HFFc6 (cell line): ENCODE measurements at places on chromosomes 2 and 18. TPM values are rescaled to one million over a fixed set of nuclear protein-coding genes. Genes with fewer than 3 reads are reported as not detected.
A peak's percentile ranks its signal among the peaks of the same experiment; 100 is the strongest.

Gene ABCG5
- total RNA-seq: not detected in 2 replicates

Gene SLC16A14
- 0.53 TPM in 1 of 3 replicates, not detected in the others for total RNA-seq

Gene VWA3B
- not detected in 3 replicates for total RNA-seq

Gene FHOD3
- total RNA-seq: 29.1 to 63.0 TPM (median 40.6 TPM) in 3 replicates

Gene FAM161A
- total RNA-seq: 1.5 to 1.6 TPM (median 1.6 TPM) in 3 replicates

DNA sequence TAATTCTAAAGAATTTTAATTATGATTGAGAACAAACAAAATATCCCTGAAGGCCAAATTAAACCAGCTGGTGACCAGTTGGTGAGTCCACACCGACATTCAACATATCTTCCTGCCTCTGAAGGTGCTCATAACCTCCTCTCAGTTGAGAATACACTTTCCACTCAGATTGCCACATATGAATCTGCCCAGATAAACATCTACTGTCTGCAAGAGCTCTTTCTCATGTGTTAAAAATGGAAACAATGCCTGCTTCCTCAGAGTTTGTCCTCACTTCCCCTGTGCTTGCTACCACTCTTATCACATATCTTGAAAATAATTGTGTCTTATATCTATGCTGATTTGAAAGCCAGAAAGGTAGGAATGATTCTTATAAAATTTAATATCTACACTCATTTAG, 177.7 kb upstream of the GULP1 start:
- H3K4me3 ChIP-seq: peak overlapping the region; percentile 61
- H3K36me3 ChIP-seq: no peaks in the 10 kb centered on the region
- peak overlapping the region; percentile 57 for H3K27ac ChIP-seq
- peaks cover 29% of the 10 kb centered on the region for H3K4me1 ChIP-seq
- peak; percentile 64 for DNase-seq

GRCh38 chr18:79851489-79851888, 53.8 kb downstream of the KCNG2 start:
- no peak overlapping the region for H3K4me3 ChIP-seq
- H3K4me1 ChIP-seq: peaks cover 12% of the 10 kb centered on the region; the same call in 1 of the 2 replicates
- H3K36me3 ChIP-seq: peaks cover 6% of the 10 kb centered on the region; the same call in 1 of the 2 replicates
- H3K27ac ChIP-seq: no peak overlapping the region
- H3K27me3 ChIP-seq: peaks cover 8% of the 10 kb centered on the region

DNA sequence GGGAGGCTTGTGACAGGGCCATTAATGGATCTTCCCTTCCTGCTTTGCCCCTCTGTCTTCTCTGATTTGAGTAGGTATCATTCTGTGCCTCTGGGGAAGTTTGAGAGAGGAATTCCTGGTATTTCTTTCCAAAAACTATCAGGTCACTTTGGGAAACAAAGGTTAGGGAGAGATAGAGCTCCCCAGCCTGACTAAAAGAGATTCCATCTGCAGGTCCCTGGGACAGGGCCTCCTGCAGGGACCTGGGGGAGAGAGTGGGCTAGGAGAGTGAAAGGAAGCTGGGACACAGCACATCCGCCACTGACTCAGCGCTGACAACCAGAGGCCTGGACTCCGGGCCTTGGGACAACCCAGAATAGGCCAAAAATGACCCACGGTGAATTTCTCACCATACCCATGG, 6.4 kb downstream of the GALNT14 start:
- no peaks in the 10 kb centered on the region for H3K36me3 ChIP-seq
- H3K4me3 ChIP-seq: no peak overlapping the region
- H3K27me3 ChIP-seq: peaks cover 19% of the 10 kb centered on the region
- no peak for DNase-seq

DNA sequence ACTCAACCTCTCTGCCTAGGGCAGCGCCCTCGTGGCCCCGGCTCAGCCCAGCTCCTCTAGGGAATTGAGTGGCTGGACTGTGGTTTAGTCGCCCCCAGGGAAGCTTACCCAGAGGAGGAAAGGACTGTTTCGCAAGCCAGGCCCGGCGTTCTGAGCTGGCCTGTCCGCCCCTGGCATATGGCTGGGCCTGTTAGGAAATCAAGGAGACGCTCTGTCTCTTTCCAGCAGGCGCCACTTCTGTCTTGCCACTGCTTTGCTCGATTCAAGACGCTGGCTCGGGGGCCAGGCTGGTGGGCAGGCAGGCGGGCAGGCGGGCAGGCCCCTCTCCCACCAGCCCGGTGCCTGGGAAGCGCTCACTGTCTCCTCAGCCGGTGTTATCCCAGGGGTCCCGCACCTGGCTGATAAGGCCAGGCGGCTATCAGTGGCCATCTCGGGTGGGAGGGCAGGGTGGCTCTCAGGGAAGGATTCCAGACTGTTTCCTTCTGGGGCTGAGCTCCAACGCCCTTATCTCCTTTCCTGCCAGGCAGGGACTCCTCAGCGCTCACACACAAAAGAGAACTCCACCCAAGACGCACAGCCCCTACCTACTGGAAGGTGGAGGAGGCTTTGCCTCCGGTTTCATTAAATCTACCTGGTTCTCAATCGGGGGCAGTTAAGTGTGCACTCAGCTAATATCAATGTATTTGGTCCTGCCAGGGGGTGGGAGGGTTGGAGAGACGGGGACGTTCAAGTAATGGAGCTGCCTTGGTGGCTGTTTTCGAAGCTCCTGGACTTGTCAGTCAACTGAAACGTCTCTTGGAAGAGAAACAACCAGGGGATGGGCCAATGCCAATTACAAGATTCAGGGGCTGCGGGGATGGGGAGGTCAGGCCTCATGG, 109.1 kb downstream of the SMAD7 start:
- H3K27ac ChIP-seq: no peak overlapping the region
- H3K4me1 ChIP-seq: peaks cover 53% of the 10 kb centered on the region
- H3K27me3 ChIP-seq: peaks cover 10% of the 10 kb centered on the region
- DNase-seq: no peak
- no peak overlapping the region for H3K4me3 ChIP-seq

GRCh38 chr2:67260343-67261277, 136.5 kb upstream of the ETAA1 start:
- H3K4me3 ChIP-seq: peak overlapping the region; percentile 81
- H3K36me3 ChIP-seq: 0 out of 2 replicates have a peak, but pooled peaks cover 4% of the 10 kb centered on the region
- H3K4me1 ChIP-seq: peaks cover 65% of the 10 kb centered on the region
- DNase-seq: peak; percentile 99

- no peaks in the 10 kb centered on the region for H3K36me3 ChIP-seq
- peaks cover 28% of the 10 kb centered on the region for H3K27me3 ChIP-seq
- peak overlapping the region; percentile 85 for H3K4me3 ChIP-seq
- peaks cover 22% of the 10 kb centered on the region for H3K4me1 ChIP-seq
These were observed 2.0 kb downstream of the BCL11A start for GRCh38 chr2:60551240-60552077.

- no peaks in the 10 kb centered on the region for H3K36me3 ChIP-seq
- peak; percentile 68 for DNase-seq
- no peak overlapping the region for H3K4me3 ChIP-seq
- peaks cover 38% of the 10 kb centered on the region for H3K4me1 ChIP-seq
These were observed 107.8 kb upstream of the REV1 start for GRCh38 chr2:99597616-99598015.

DNA sequence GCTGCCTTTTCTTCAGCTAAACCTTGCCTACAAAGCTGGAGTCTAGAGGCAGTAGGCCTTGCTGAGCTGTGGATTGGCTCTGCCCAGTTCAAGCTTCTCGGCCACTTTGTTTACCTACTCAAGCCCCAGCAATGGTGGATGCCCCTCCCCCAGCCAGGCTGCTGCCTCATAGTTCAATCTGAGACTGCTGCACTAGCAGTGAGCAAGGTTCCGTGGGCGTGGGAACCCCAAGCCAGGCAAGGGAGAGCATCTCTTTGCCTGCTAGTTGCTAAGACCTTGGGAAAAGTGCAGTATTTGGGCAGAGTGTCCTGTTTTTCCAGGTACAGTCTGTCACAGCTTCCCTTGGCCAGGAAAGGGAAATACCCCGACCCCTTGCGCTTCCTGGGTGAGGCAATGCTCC, 68.9 kb downstream of the VAPA start:
- H3K27me3 ChIP-seq: peaks cover 5% of the 10 kb centered on the region
- H3K4me1 ChIP-seq: no peaks in the 10 kb centered on the region
- no peak overlapping the region for H3K27ac ChIP-seq
- H3K4me3 ChIP-seq: no peak overlapping the region
- no peaks in the 10 kb centered on the region for H3K36me3 ChIP-seq

- H3K4me3 ChIP-seq: no peak overlapping the region
- H3K4me1 ChIP-seq: peaks cover 5% of the 10 kb centered on the region; the same call in 1 of the 2 replicates
- peaks cover 62% of the 10 kb centered on the region for H3K36me3 ChIP-seq
- H3K27ac ChIP-seq: no peak overlapping the region
- H3K27me3 ChIP-seq: no peaks in the 10 kb centered on the region; the same call in 1 of the 2 replicates
These were observed 53.9 kb upstream of the DNER start for GRCh38 chr2:229768235-229768634.

GRCh38 chr2:221467610-221468009, 104.5 kb downstream of the EPHA4 start:
- H3K27me3 ChIP-seq: no peaks in the 10 kb centered on the region
- no peak overlapping the region for H3K4me3 ChIP-seq
- peaks cover 10% of the 10 kb centered on the region for H3K4me1 ChIP-seq
- peaks cover 11% of the 10 kb centered on the region for H3K36me3 ChIP-seq

DNA sequence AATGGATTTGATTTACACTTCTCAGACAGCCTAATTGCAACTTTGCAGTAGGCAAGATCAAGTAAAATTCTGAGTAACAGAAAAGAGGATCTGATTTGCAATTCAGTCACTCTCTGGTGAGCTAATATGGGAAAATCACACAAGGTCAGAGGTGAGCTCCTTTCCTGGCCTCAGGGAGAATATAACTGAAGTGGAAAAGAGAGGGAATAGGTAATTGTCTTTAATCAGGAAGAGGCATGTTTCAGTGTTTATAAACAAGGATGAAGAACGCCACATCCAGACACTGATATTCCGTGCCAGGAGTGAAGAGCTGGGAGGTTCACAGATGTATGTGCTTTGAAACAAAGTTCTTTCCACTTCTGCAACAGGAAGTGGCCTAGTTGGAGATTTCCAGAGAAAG, 127.1 kb downstream of the ETAA1 start:
- H3K27me3 ChIP-seq: no peaks in the 10 kb centered on the region; the same call in none of the 2 replicates
- H3K4me1 ChIP-seq: peaks cover 26% of the 10 kb centered on the region
- no peak for DNase-seq
- no peak overlapping the region for H3K27ac ChIP-seq
- no peak overlapping the region for H3K4me3 ChIP-seq
- H3K36me3 ChIP-seq: no peaks in the 10 kb centered on the region

- no peak overlapping the region for H3K27ac ChIP-seq
- peaks cover 7% of the 10 kb centered on the region; the same call in 1 of the 2 replicates for H3K4me1 ChIP-seq
- H3K4me3 ChIP-seq: peak overlapping the region; percentile 32; the same call in 1 of the 2 replicates
- DNase-seq: no peak
- no peaks in the 10 kb centered on the region for H3K36me3 ChIP-seq
- H3K27me3 ChIP-seq: peaks cover 16% of the 10 kb centered on the region
These were observed 711 bp downstream of the DOK6 start for GRCh38 chr18:69401226-69401971.

DNA sequence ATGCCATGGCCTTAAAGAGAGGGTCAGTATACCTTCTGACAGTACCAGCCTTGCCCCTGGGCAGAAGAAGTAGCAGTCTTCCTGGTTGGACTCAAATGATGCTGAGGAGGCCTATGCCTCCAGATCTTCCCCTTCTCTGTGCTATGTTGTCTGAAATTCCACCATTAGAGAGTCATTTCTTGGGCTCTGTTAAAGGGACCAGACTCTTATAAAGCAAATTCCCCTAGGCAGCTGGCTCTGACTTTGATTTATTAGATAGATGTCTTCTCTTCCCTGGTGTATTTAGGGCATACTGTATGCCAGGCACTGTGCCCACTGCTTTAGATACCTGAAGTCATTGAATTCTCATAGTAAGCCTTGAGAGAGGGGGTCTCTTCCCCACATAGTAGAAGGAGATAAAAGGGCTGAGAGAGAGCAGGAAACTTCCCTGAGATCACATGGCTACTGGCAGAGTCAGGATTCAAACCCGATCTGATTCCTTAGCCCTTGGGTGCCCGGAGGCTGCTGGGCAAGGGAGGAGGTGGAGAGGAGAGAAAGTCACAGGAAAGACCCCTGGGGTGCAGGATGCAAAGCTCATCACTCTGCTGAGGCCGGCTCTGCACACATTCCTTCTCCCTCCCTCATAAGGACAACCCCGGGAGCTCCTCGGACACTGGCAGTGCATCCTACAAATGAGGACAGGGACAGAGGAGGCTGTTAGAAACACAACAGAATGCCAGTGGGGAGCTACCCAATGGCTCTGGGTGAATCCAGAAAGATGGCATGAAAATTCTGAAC, 23.0 kb downstream of the COPS9 start:
- no peak overlapping the region for H3K4me3 ChIP-seq
- no peak overlapping the region for H3K27ac ChIP-seq
- H3K4me1 ChIP-seq: no peaks in the 10 kb centered on the region
- H3K36me3 ChIP-seq: no peaks in the 10 kb centered on the region
- H3K27me3 ChIP-seq: peaks cover 42% of the 10 kb centered on the region

DNA sequence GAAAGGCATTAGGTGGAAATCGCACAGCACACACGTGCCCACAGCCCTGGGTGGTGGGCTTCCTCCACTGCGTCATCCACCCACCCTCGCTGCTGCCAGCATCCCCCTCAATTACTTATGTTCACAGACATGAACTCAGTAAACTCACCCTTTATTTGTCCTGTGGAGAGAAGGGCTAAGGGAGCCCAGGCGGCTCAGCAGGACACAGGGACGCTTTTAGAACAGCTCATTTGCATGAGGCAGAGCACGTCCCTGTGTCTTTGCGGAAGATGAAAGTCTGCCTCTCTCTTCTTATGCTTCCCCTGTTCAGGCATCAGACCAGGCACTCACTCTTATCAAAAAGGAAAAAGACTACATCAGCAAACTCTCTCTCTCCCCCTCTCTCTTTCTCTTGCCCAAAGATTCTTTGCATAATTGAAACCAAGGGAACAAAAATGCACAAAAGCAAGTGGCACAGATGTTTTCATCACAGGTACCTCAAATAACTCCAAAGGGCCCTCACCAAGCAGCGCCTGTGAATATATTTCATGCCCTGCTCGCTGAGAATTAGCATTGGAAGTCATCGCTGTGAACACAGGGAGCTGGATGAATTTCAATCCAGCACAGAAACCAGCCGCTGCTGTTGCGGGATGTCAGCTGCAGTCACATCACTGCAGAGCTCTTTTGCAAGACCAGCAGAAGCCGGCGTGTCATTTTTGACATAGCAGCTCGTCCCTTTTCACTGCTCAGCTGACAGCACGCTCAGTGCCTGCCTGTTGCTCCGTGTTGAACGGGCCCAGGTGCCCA, 376.3 kb upstream of the MYT1L start:
- H3K27ac ChIP-seq: no peak overlapping the region
- no peaks in the 10 kb centered on the region for H3K4me1 ChIP-seq
- peaks cover 2% of the 10 kb centered on the region; the same call in 1 of the 2 replicates for H3K27me3 ChIP-seq
- DNase-seq: no peak
- H3K36me3 ChIP-seq: no peaks in the 10 kb centered on the region

GRCh38 chr2:2302359-2302758, 28.7 kb downstream of the MYT1L start:
- H3K27ac ChIP-seq: no peak overlapping the region
- no peak overlapping the region for H3K4me3 ChIP-seq
- no peaks in the 10 kb centered on the region for H3K27me3 ChIP-seq
- no peaks in the 10 kb centered on the region for H3K36me3 ChIP-seq
- H3K4me1 ChIP-seq: no peaks in the 10 kb centered on the region
